ENCODE measurements at places on chromosomes 1 and 21. TPM values are rescaled to one million over a fixed set of nuclear protein-coding genes. Genes with fewer than 3 reads are reported as not detected.

GRCh38 chr1:21168444-21168843 lies 8.3 kb downstream of the EIF4G3 start:
- no peak for DNase-seq

DNA sequence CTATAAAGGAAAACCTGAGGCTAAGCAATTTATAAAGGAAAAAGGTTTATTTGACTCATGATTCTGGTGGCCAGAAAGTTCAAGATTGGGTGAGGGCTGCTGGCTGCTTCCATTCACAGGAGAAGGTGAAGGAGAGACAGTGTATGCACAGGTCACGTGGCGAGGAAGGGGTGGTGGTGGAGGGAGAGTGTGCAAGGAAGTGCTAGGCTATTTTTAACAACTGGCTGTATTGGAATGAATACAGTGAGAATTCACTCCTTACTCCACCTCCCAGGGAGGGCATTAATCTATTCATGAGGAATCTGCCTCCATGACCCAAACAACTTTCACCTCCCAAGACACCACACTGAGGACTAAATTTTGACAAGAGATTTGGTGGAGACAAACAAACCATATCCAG lies 51.0 kb downstream of the SYDE2 start:
- DNase-seq: no peak

OR2T33 gene
- total RNA-seq: not detected

GRCh38 chr1:148333875-148334338 lies 149.2 kb downstream of the PPIAL4G start:
- DNase-seq: no peak

SLC1A7 gene
- 0.57 TPM for total RNA-seq

DNA sequence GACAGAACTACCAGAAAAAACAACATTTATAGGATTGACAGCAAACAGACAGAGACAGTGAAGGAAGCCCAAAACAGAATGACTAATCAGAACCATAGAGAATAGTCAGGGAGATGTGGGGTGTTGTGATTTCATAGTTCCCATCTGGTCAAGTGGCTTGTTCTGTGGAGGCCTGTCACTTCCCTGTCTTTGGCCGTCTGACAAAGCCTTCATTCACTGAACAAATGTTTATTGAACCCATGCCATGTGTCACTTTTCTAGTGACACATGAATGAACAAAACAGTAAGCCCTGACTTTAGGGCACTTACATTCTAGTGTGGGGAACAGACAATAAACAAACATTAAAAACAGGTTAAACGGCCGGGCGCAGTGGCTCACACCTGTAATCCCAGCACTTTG lies 3.2 kb upstream of the SRRM1 start:
- no peak for DNase-seq

LEPROT gene
- 36.0 TPM for total RNA-seq

GRCh38 chr1:2804628-2805351 lies 3.3 kb upstream of the TTC34 start:
- no peak for DNase-seq

FAM167B gene
- total RNA-seq: not detected

- no peak for DNase-seq
Measured at GRCh38 chr1:941588-942383, 17.3 kb downstream of the NOC2L start.

DNA sequence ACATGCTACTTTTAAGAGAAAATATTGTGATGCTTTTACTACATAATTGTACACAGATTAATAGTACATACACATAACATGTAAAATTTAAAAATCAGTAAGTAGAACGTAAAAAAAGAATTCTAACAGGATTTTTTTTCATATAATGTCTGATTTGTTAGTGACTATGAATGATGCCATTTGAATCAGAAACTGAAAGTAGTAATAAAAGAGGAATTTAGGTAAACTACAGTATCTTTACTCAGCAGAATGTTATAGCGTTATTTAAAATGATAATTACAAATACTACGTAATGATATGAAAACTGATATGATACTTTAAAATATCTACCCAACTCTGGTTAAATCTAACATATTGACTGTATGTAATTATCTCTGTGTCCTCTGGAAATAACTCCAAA lies 116.1 kb downstream of the DENND1B start:
- no peak for DNase-seq

DNA sequence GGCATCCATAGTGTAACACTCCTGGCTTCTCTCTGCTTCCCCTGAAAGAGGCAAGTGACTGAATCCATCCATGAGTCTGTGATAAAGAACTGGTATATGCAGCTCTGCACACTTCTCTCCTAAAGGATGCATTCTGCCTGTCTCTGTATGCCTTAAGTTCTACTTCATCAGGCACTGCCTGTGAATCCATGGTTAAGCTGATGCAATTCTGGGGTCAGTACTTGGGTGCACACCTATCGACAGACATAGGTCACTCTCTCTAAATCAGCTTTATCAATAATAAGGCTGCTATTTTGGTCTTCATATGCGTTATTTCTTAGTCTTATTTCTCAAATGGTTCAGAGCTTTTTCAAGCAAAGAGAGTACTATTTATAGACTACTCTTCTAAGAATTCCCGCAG lies 32.7 kb upstream of the PTP4A2 start:
- no peak for DNase-seq

All from esophagus squamous epithelium (tissue), 5 donors.